ENCODE measurements at places on chromosomes 16 and 17.

- DNase-seq = no peak
Measured at GRCh38 chr17:27543464-27543856, 87.2 kb downstream of the KSR1 start.

DNA sequence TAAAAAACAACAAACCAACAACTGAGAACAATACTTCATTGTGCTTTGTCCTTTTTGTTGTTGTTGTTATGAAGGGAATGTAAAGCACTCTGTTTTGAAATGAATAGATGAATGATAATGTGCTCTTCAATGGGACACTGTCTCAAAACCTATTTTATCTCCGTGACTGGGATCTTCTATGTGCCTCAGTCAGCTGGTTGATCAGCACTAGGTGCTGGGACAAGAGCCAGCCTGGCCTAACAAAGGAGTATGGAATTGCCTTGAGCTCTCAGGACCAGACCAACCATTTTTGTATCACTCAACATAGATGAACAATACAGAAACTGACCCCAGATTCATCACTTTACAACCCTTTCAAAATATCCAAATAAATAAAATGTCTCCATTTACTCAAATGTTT, 440.2 kb downstream of the KCNJ2 start:
- no peak for DNase-seq

- no peak for DNase-seq
Measured at GRCh38 chr16:58324792-58325191, 30.0 kb upstream of the PRSS54 start.

DNA sequence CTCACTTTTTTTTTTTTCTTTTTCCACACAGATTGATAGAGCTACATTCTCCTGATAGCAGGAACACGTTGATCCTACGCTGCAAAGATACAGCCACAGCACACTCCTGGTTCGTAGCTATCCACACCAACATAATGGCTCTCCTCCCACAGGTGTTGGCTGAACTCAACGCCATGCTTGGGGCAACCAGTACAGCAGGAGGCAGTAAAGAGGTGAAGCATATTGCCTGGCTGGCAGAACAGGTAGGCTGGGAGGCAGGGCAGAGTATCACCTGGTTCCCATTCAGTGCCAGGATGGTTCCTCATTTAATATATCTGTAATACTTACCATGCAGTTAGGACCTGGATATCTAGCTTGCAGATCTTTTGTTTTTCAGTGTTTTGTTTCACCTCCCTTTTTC, 51.1 kb upstream of the VPS4A start:
- no peak for DNase-seq

- no peak for DNase-seq
Measured at GRCh38 chr17:56936697-56937322, 23.0 kb upstream of the TRIM25 start.

DNA sequence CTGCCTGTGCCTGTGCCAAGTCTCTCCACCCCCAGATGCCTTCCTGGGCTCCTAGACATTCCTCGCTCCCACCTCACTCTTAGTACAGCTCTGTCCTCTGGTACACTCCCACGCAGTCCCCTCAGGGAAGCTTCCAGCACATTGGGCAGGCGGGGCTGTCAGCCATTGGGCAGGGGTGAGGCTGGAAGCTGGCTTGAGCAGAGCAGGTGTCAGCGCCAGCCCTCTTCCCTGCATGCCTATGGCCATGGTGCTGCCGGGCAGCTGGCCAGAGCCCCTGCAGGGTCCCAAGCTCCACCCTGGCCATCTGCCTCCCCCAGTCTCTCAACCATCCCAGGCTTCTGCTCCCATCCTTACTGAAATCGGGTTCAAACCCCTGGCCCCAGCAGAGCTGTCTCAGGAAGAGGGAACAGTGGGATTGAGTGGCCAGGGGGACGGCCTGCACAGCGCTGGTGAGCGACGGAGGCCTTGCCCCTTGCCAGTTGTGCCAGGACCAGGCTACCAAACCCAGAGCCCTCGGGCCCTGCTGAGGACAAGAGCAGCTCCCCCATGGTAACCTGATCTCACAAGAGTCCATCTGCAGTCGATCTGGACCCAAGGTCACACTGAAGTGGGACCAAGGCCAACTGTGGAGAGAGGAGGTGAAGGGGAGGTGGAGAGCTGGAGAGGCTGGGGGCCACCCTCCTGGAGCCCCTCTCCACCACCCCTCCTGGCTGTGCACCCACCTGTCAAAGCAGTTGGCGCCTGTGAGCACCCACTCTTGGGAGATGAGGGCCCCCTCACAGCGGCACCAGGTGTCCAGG, 2.4 kb upstream of the B9D1 start:
- DNase-seq = no peak

- DNase-seq = no peak
Measured at GRCh38 chr16:9308850-9309249, 217.4 kb downstream of the HAPSTR1 start.

GRCh38 chr17:65637786-65638185, 76.3 kb upstream of the AXIN2 start:
- DNase-seq = no peak

GRCh38 chr16:57576429-57576870, 34.0 kb downstream of the ADGRG5 start:
- DNase-seq = peak; percentile 88

DNA sequence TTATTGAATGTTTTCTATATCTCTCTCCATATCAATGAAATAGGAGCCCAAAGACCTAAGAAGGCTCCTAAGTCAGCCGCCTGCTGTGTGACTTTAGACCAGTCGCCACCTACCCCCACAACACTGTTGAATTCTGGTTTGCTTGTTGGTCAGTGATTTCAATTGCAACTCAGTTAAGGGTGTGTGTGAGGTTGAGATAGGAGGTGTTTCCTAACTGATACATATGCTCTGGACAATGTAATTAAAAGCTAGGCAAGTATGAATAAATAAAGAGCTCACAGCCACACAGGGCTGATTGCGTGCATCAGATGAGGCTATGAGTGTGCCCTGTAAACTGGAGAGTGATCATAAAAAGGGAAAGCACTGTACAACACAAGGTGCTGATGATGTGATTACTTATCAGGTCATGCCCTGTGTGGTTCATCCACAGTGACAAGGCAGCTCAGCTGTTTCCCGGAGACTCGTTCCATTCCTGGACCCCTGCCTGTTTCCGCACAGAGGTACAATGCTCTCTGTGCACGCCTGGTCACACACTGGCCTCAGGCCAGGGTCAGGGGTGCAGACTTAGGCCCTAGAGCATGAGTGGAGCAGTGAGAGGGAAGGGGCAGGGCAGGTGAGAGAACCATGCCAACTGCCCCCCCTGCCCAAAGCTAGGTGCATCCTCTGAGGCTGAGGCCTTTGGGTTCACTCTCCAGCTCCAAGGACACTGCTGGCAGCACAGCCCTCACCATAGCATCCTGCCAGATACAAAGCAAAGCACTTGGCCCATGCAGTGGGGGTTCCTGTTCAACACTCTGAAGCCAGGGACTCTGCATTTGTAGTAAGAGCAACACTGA, 3.3 kb upstream of the KRT35 start:
- no peak for DNase-seq

DNA sequence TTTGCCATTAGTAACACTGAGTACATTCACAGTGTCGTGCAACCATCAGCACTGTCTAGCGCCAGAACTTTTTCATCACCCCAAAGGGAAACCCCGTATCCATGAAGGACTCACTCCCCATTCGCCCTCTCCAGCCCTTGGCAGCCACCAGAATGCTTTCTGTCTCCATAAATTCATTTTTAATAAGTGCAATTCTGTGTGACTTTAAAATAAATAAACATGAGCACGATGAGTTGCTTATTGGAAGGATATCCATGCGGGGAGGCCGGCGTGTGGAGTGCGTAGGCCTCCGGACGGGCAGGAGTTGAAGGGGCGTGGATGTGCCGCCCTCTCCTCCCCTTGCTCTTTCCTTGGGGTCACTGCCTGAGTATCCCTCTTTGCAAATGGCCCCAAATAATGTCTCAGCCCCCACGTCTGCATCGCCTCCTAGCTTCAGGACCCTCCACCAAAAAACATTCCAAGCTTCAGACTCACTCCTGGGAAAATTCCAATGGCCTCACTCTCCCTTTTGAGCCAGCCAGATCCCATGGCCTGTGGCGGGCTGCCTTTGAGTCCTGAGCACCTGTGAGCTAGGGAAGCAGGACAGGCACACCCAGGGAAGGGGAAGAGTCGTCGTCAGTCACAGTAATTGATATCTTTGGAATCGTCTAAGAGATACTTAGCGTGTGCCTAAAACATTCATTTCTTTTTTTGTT, 306.3 kb downstream of the SEC14L1 start:
- DNase-seq = no peak

DNA sequence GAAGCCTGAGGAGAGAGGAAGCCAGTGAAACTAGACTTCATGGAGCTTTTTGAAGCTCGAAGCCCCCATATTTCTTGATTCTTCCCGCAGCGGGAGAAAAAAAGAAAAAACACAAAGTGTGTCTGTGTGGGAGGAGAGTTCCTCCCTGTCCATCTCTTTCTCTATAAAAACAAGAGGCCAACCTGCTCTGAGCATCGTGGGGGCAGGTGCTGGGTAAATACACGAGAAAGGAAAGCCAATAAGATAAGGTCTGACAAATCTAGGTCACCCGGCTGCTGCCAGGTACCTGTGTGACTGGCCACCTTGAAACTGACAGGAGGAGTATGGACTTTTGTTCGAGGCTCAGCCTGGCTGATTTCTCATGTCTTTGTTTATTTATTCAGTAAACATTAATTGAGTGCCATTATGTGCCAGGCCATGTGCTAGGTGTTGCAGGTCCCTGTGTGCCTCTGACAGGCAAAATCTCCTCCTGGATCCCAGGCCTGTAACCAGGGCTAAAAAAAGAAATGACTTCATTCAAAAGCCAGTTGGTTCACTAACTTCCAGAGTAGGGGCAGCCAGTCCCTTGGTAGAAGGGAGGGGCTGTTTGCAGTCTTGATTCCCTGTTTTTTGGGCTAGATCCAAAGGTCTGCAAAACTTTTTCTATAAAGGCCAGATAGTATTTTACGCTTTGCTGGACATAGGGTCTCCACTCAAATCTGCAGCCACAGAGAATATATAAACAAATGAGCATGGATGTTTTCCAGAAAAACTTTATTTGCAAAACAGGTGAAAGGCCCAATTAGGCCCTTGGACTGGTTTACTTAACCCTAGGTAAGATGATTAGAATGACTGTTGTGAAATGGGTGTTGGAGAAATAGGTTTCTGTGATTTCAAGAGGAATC, 35.6 kb downstream of the YPEL2 start:
- no peak for DNase-seq

DNA sequence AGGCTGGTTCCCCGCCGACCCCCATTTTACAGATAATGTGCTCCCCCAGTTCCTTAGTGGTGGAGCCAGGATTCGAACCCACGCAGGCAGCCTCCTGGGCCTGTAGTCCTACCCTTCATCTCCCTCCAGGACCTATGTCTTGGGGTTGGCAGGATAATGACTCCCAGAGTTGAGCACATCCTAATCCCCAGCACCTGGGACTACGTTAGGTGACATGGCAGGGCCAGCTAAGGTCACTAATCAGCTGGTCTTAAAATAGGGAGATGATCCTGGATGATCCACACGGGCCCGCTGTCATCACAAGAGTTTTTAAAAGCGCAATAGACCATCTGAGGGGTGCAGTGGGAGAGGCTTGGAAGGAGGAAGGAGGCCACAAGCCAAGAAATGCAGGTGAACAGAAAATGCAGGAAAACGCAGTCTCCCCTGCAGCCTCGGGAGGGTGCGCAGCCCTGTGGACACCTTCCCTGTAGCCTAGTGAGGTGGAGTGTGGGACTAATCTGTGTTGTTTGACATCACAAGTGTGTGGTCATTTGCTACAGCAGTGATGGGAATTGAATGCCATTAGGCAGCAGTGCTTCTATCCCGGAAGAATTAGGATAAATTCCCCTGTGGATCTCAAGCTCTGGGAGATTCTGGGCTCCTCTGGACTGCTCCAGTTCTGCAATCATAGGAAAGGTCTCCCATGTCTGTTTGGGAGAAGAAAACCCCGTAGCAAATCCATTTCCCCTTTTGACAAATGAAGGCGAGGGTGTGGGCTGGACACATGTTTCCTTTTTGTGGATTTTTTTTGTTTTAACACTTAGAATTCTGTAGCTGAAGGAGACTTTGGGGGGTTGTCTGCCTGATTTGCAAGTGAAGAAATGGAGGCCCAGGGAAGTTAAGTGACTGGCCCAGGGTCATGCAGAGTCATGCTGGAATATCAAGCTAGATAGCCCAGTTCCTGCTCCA, 297.7 kb downstream of the SEC14L1 start:
- DNase-seq = no peak

DNA sequence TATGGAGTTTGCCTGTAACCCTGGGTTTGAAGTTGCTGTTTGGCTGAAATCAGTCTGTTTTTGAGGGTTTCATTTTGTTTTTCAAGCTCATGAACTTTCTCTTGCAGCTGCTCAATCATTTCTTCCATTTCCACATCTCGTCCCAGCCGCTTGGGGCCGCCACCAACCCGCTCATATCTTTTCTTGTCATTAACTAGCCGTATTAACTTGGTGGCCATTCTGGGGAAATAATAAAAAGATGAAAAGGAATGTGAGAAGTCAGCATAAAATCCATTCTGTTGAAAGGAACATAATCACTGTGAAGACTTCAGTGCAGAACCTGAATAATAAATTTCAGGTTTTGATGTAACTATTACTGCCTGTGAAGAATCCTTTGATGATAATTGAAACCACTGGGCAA, 11.5 kb downstream of the RPGRIP1L start:
- DNase-seq = no peak

- DNase-seq = no peak
Measured at GRCh38 chr16:54000361-54000760, 286.2 kb downstream of the IRX3 start.

DNA sequence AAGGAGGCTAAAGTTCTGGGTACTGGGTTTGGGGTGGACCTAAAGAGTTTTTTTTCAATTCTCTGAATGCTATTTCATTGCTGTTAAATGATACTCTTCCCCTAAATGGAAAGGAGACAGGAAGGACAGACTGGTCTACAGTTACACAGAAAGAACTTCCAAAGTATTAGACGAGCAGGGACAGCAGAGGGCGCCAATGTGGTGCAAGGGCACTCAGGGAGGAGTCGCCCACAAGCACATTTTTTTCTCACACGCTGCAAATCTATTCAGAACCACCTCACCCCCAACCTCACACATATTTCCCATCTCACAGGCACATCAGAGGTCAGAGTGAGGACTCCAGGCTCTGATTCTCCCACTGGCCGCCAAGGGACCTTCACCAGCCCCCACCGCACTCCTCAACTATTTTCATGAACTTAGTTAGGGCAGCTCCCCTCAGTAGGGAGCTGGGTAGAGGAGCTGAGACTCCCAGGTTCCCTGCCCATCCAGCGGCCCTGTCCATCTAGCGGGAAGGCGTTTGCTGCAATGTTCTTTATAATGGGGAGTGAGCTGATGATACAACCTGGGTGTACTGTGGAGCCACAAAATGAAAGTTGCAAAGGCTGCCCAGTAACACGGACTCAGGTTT, 6.8 kb upstream of the CA4 start:
- peak; percentile 85 for DNase-seq

- no peak for DNase-seq
Measured at GRCh38 chr17:46273541-46274236, 21.2 kb upstream of the LRRC37A start.

DNA sequence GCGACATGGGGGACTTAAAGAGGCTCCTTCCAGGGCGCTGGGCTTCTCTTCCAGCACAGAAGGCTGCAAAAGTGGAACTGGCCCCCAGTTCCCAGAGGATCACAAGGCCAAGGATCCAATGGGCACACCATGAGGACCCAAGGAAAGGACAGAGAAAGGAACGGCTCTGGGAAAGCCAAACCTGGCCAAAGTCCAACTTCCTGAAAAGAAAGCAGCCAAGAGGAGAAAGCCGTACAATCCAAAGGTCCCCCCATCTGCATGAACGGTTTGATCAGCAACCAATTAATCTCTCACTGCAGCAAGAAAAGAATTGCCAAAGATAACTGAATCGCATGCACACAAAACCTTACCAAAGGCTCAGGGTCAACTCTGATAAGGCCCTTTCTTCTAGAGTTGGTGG, 19.8 kb upstream of the ICAM2 start:
- no peak for DNase-seq

All from stimulated activated CD4-positive, alpha-beta T cell treated with anti-CD3 and anti-CD28 coated beads, Interleukin-2, amount 100 ng/mL, for 24 hours (primary cell).